NCI-H524 (cell line): ENCODE measurements at places on chromosomes 13 and 19.

DNA sequence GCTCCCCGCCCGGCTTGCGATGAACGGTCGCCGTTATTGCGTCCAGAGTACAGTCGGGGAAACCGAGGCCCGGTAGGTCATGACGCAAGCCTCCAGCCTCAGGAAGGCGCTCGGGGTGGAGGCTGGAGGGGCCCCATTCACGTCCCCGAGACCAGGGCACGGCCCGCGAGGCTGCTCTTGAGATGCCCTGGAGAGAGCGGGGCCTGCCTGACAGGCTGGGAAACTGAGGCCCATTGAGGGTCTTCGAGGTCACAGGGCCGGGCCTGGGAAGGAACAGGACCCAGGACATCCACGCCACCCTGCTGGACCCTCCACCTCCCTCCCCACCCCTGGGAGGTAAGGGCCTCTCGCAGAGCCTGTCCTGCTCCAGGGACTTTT, 367 bp downstream of the NDUFS7 start:
- no peak for DNase-seq

DNA sequence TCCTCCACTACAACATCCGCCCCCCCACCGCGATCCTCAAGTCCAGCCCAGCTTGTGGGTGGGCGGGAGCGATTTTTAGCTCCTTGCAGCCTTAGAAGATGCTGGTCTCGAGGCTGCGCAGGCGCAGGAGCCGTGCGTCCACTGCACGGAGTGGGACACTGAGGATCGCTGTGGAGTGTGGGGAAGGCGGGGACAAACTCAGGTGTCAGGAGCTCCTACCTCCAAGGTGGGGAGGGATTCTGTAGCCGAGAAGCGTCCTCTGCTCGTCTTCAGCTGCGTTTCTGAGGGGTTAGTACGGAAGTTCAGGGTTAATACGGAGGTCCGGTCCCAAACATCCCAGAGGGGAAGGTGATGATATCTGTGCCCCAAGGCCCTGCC, at the start of gene RTBDN:
Gene RTBDN, minus strand, starts transcription at position 14 of the 378 bp plus-strand sequence. CDS start 4,600 bp downstream, outside the sequence.
- no peak for DNase-seq

- DNase-seq: no peak
These were observed 397.8 kb upstream of the HTR2A start for GRCh38 chr13:47294691-47295090.

- no peak for DNase-seq
These were observed 6.3 kb upstream of the CRTC1 start for GRCh38 chr19:18677156-18677555.

- DNase-seq: peak; percentile 8
These were observed 26.9 kb downstream of the GAS6 start for GRCh38 chr13:113836768-113837559.

- no peak for DNase-seq
These were observed 2.1 kb downstream of the SOX21 start for GRCh38 chr13:94710065-94710781.

GRCh38 chr19:41449865-41450178, 6.9 kb downstream of the ERICH4 start:
- DNase-seq: no peak

- no peak for DNase-seq
These were observed 46.7 kb upstream of the MEDAG start for GRCh38 chr13:30859326-30859725.

DNA sequence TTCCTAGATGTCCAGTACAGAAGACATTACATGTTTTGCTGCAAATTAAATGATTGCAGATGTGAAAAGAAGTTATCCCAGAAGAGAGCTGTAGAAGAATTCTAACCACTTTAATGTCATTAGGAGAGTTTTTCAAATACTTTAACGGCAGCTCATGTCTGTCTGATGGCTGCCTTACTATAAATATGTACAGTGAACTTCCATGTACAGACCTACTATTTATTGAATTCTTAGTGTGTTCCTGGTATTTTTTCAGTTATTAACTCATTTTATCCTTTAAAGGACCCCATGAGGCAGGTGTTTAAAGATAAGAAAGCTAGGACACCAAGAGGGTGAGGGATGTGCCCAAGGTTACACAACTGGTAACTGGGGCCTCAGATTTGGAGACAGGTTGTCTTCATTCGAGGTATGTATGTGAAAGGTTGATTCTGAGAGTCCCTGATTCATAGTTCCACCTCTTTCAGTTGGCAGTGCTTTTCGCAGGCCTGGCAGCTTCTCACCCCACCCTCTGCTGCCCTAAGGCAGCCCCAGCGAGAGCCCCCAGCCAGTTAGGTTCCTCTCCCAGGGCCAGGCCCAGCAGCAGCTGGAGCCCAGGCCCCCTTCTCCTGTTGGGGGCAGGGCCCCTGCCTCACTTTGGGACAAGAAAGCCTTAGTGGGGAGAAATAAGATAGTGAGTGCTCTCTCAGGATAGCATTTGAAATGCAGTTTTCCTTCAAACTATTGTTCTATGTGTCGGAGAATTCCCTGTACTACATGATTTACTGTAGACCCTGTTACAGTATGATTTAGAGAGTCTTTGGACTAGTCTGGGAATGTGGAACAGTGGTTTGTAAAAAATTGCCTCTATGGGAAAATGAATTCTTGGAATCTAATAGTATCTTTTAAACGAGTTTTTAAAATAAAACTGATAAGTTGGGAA, 67.7 kb upstream of the TEX29 start:
- DNase-seq: no peak

GRCh38 chr13:113889467-113889866, 25.6 kb upstream of the GAS6 start:
- DNase-seq: no peak

DNA sequence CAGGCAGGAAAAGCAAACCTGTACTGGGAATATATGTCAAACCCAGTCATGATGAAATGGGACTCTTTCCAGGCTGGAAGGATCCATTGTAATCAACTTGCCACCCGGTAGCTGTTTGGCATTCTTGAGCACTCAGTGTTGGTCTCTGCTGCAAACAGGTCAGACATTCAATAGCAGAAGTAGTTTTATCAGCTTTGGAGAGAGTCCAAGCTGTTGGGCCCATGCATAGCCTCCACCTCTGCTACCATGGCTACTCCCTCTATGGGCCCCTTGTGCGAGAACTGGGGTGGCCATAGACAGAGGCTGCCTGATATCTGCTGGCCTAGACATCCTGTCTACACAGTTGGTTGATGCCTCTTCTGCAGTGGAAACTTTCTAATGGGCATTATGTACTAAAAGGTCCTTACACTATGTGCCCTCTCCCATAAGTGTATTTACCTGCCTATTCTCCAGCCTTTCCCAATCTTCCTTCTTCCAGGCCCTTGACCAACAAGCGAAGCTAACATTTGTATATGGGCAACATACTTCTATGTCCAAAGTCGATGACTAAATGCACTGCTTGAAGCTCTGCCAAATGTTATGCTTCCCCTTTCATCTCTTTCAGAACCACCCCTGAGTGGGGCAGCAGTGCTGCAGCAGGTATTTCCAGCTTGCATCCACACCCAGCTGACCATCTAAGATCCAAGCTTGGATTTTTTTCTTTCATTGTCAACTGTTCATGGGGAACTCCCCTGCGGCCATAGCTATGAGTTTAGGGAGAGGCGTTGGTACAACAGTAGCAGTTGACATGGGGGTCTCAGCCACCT, 5.3 kb upstream of the RNF6 start:
- DNase-seq: no peak

DNA sequence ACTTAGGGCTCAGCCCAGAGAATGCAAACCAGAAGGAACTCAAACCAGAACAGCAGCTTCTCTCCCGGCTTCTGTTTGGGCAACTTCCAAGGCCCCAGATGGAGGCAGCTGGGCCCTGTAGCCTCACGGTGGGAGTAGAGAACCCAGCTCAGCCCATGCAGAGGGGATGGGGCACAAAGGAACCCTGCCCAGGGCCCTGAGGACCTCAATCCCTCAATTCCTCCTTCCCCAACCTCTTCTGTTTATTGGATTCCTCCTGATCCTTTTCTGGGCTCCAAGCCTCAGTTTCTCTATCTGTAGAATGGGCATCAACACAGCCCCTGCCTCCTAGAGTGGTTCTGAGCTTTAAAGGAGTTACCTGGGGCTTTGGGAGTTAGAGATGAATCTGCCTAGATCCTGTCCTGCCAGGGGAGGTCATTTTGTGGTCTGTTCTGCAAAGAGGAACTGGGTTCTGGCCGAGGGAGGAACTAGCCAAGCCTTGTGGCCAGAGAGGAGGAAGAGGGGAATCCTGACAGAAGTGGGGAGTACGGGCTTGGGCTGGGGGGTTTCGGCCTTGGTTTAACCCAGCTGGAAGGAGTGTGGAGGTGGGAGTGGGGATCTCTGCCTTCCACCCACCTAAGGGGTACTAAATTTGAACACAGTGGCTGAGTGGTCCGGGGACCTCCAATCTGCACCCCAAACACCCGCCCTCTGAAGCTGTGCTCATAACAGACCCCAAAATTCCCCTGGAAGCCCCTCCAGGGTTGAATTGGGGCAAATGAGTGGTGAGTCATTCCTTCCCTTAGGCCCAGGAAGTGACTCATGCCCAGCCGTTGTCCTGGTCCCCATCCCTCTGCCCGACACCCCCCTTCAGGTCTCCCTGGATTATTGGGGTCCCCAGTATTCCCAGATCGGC, 2.7 kb downstream of the ADGRE5 start:
- DNase-seq: no peak

DNA sequence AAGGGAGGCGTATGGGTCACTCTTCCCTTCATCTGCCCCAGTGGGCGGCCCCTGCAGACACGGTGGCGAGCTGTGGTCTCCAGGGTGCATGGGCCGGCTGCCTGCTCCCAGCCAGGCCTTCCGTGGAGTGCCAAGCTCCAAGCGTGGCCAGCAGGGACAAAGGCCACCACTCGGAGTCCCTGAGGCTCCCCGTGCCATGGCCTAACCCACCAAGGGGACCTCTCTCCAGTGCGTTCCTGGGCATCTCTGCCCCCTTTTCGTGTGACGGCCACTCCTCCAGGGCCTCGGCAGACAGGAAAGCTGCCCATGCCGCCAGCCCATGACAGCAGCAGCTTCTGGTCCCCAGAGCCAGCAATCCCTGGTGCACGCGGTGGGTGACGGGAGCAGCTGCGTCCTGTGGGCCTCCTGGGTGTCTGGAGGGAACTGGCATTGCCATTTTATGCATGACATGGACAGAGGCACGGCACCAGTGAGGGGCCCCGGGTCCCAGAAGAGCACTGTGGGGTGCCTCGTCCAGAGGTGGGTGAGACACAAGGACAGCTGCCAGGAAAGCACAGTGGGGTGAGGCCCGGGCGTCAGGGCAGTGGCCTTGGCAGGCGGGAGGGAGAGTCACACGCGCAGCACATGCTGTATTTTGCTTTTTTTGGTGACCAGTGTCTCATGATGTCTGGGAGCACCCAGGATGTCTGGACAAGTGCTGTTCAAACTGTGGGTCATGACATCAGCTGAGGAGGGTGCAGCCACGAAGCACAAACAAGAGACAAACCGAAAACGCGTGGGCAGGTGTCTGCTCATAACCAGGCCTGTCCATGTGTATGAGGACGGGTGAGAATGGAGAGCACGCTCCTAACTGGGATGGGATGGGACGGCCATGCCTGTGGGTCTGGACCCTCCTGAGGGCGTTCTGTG, 32.3 kb downstream of the CEBPG start:
- no peak for DNase-seq

DNA sequence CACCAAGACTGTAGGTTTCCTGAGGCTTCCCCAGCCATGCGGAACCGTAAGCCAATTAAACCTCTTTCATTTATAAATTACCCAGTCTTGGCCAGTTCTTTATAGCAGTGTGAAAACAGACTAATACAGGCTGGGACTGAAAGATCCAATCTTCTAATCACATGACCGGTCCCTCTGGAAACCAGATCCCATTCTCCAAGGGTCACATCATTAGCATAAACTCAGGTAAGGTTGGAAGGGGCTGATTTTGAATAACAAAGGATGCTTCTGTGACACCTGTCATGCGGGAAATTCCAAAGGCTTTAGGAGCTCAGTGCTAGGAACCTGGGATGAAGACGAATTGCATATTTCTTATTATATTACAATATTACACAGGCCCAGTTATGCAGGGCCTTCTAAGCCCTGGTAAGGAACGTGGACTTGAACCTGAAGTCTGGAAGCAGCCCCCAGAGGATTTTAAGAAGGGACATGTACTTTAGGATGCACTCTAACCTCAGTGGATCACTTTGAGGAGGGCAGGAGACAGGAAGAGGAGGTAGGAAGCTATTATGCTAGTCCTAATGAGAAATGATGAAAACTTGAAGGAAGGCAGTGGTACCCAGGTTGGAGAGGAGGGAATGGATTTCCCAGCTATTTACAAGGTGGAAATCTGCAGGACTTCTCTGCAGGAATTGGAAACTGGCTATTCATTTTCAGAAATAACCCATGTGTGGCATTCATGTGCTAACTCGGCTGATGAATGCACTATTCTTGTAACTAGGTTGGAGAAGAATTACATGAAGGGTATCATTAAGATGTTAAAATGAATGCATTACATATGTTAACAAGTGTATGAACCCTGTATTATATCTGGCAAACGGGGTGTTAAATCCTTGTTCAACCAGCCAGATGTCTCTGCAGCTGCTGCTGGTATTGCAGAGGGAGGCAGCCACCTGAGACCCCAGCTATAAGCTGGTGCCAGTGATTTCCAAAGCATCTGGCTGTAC, 19.3 kb downstream of the TNFSF11 start:
- DNase-seq: peak; percentile 40

- DNase-seq: no peak
These were observed 14.4 kb downstream of the RGL3 start for GRCh38 chr19:11404588-11405222.

- no peak for DNase-seq
These were observed 104.1 kb downstream of the NDFIP2 start for GRCh38 chr13:79585033-79585432.

DNA sequence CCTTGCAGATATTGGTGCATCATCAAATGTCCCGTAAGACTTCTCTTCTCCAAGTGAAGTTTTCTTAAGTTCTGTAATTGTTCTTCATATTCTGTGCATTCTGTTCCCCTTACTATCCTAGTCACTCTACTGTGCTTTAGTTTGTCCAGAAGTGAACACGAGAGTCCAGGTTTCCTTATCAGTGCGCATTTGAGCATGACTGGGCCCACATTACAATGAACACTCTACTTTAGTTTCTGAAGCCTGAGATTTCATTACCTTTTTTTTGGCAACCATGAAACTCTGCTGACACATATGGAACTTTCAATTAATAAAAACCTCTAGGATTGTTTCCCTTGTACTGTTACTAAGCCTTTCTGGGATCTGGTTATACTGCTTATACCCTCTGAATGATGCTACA, 270.0 kb downstream of the KCNRG start:
- DNase-seq: no peak

- DNase-seq: no peak
These were observed 125.2 kb downstream of the POU4F1 start for GRCh38 chr13:78478183-78478582.

DNA sequence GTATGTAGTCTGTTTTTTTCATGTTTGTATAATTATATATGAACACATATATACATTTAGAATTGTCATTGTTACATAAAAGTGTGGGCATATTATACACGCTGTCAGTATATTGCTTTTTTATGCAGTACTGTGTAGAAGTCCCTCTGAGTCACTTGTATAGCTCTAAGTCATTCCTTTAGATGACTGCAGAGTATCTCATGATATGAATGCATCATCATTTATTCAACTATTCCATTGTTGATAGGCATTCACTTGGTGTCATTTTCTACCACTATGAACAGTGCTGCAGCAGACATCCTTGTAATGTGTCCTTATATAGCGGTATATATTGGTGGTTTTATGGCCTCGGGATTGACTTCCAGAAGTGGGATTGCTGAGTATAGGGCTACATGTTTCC, 15.3 kb downstream of the RFXAP start:
- no peak for DNase-seq
